NCI-H345 (cell line): ENCODE measurements at places on chromosomes 11 and 22.

DNA sequence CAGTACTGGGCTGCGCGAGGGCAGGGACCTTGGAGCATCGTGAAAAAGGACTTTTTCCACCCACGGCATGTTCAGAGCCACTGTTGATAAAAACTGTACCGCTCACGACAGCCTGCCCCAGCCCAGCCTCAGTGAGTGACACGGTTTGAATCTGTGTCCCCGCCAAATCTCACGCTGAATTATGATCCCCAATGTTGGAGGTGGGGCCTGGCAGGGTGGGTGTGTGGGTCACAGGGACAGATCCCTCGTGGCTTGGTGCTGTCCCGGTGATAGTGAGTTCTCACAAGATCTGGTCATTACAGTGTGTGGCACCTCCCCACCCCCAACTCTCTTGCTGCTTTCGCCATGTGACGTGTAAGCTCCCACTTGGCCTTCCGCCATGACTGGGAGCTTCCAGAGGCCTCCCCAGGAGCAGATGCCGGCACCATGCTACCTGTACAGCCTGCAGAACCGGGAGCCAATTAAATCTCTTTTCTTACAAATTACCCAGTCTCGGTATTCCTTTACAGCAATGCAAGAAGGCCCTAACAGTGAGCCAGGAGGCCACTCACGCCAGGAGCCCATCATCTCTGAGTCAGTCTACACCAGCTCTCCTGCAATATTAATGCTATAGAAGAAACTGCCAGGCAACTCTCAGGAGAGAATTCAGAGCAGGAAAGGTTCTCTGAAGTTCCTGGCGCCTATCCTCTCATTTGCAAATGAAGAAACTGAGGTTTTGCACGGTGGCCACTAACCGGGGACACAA lies 1.3 kb downstream of the TOLLIP start:
- no peak for DNase-seq

GRCh38 chr11:77842441-77843121 lies 21.6 kb downstream of the AAMDC start:
- DNase-seq: no peak

GRCh38 chr11:70507466-70508230 lies 109.3 kb downstream of the CTTN start:
- no peak for DNase-seq

DNA sequence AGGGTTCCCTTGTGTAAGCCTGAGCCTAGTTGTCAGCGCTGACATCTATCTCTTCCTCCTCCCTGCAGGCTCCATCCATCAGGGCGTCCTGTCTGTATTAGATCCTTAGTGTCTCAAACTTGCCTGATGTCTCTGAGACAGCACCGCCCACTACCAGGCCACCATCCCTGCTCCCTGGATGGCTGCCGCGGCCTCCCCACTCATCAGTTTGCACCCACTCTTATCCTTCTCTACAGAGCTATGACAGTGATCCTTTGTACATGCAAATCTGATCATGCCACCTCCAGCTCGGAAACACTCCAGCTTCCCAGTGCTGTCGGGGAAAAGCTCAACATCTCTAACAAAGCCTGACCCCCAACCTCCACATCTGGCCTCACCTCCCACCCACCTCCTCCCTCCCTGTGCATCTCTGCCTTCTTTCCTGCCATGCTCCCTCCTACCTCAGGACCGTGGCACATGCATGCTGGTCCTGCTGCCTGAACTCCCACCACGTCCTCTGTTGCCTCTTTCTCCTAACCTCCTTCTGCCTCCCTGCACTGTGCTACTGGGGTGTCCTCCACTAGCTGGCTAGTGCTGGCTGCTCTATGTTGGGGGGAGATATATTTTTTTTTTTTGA lies 61.6 kb upstream of the EIF3D start:
- no peak for DNase-seq

GRCh38 chr11:110373051-110373702 lies 56.6 kb upstream of the FDX1 start:
- no peak for DNase-seq

- no peak for DNase-seq
Measured at GRCh38 chr22:22430111-22430820, 78.3 kb downstream of the ZNF280B start.

GRCh38 chr11:130480186-130480585 lies 31.7 kb downstream of the ADAMTS15 start:
- DNase-seq: no peak

DNA sequence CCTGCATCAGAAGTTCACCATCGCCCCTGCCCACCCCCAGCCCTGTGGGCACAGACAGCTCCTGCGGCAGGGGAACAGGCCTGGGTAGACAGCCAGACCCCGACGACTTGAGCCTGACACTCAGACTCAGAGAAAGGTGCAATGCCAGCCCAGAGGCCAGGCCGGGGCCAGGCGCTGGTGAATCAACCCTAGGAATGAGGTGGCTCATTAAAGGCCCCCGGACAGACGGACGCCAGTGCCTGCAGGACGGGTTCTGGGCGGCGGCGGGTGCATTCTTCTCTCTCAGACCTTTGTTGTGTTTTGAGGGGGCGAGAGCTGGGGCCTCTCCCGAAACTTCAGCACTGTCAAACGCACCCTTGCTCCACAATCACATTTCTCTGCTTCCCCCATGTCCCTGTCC lies 5.6 kb downstream of the OVOL1 start:
- DNase-seq: no peak

DNA sequence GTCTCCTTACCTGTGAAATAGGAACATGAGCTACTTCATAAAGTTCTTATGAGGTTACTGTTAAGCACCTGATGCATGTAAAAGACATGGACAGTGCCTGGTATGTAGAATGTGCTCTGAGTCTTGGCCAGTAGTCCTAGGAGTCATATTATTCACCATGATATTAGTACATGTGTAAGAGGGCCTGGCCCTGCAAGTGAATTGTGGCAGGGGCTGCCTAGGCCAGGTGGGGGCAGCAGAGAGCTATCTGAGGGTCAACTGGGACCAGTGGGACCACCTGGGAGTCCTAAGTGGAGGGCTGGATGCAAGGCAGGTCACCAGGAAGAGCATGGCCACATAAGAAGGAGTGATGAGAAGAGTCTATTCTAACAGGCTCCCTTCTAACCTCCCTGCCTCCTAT lies 529.5 kb downstream of the SOX6 start:
- DNase-seq: peak; percentile 33

DNA sequence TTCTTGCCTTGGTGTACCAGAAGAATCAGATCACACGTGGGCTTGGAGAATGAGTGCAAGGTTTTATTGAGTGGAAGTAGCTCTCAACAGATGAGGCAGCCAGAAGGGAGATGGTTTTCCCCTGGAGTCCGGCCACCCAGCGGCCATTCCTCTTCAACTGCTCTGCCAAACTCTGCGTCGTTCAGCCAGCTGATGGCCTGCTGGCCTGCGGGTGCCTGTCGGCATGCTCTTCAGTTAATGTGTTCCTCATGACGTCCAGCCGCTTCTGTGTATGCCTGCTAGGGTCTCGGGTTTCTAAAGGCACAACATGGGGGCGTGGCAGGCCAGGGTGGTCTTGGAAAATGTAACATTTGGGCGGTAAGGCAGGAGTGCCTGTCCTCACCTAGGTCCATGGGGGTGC lies 487.9 kb upstream of the LRRC4C start:
- no peak for DNase-seq

- DNase-seq: peak; percentile 11
Measured at GRCh38 chr11:80146232-80146631, 705.4 kb upstream of the TENM4 start.

DNA sequence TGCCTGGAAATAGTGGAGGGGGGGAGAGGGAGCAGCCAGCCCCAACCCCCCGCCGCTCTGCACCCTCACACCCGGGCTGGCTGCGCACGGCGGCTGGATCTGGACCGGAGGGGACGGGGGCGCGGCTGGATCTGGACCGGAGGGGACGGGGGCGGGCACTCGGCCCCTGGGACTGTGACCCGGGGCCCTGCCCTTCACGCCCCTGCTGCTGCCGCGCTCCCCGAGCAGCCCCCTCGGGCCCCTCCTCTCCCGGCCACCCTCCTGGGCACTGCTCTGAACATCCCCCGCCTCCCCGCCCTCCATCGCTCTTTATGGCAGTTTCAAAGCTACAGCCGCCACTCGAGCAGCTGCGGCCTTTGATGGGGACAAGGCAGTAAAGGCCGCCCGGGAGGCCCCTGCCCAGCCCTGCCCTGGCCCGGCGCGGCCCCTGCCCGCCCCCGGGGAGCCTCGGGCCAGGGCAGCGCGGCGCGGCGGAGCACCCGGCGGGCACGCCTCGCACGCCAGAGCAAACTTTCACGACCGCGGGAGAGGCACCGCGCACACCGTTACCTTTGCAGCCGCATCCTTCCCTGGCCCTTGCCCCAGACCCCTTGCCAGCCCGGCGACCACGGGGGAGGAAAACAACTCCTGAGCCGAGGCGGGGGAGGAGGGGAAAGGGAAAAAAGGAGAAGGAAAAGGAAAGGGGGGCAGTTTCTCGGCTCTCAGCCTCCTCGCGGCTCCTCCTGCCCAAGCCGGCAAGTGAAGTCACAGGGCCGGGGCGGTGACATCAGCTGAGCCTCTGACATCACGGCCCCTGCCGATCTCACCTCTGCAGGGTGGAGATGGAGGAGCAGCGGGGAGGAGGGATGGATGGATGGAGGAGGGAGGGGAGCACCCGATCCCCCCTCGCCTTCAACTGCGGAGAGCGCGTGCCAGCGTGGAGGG lies 13.1 kb upstream of the TCF20 start:
- no peak for DNase-seq

DNA sequence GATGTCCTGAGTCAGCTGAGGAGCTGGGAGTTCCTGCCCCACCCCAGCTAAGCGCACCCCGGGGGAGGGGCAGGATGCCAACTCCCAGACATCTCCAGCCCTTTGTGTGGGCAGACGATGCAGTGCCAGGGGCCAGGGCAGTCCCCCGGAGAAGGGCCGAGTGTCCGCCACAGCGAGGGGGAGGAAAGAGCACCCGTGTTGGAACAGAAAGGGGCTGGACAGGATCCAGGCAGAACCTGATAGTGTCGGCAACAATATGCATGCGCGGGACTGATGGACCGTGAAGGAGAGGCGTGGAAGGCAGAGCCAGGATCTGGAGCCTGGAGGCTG lies 1434.7 kb downstream of the BRD1 start:
- peak; percentile 41 for DNase-seq

- DNase-seq: no peak
Measured at GRCh38 chr22:19665784-19666672, 48.3 kb upstream of the SEPTIN5 start.

DNA sequence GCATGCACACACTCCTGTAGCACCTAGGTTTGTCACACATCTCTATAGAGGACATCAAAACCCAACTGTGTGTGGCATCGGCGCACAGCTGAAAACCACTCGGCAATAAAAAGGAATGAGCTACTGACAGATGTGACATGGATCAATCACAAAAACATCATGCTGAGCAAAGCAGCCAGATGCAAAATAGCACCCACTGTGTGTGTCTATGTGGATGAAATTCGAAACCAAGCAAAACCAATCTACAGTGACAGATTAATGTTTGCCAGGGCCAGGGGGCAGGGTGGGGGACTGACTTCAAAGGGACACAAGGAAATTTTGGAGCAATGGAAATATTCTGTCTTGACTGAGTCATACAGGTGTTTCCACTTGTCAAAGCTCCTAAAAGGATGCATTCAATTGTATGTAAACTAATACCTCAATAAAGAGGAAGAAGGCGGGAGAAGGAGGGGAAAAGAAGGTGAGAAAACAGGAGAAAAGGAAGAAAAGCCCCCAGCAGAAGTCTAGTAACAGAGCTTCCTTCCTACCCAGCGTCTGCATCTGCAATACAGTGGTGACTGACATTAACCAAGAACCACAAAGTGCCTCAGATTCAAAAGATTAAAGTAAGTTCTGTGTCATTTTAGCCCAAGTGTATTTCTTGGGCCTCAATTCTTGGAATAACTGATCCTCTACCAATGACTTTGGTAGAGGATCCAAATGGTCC lies 49.8 kb downstream of the PACSIN2 start:
- peak; percentile 78 for DNase-seq

- no peak for DNase-seq
Measured at GRCh38 chr22:39410264-39410663, 10.7 kb downstream of the TAB1 start.

DNA sequence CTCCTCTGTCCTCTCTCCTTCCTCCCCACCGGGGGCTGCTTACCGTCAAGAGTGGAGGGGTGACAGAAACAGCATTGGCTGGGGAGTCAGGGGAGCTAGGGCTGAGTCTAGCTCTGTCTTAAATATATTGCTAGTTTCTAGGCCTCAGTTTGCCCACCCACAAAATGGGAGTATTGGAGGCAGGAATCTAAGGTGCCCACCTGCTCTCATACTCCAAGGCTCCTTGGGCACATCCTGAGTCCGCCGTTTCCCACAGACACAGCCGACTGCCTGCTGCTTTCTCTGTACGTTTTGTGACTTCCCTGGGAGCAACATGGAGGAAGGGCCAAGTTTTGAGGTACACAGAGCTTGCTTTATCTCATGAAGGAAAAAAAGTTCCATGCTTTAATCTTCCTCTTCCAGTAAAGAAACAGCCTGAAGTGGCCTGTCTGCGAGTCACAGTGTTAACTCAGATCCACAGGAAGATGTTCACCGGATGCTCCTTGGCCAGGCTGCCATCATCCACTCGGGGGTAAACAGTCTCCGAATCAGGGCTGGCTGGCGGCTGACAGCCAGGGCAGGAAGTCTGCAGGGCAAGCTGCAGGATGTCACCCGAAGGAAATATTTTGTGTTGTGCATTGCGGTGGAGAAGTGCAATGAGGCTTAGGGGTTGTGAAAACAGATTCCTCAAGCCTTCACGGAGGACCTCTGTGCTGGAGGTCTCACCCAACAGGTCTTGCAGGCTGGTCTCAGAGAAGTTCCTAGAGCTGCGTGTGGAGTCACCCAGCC lies 11.0 kb upstream of the CERK start:
- DNase-seq: no peak

GRCh38 chr11:35146074-35146521 lies 7.1 kb downstream of the CD44 start:
- DNase-seq: no peak

DNA sequence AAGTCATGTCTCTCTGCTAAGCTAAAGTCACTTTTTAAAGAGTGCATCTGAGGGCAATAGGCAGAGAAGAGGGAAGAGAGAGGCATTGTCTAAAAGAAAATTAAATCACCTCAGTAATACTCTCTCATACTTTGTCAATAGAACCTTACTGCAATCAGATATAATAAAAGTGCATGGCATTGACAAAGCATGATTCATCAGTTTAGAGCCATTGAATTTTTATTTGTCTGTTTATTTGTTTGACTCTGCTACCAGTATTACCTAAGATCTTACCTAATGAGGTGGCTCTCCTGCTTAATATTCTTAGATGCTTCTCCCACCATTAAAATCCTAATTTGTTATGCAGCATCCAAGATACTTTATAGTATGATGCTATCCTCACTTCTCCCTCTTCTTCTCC lies 209.0 kb downstream of the PGR start:
- no peak for DNase-seq

- DNase-seq: no peak
Measured at GRCh38 chr11:79081471-79082031, 359.3 kb downstream of the TENM4 start.

- peak; percentile 74 for DNase-seq
Measured at GRCh38 chr22:38760477-38761201, 4.8 kb upstream of the SUN2 start.

GRCh38 chr11:100876815-100877520 lies 189.9 kb downstream of the ARHGAP42 start:
- DNase-seq: no peak

GRCh38 chr11:106128740-106129139 lies 51.3 kb downstream of the AASDHPPT start:
- DNase-seq: no peak
